ENCODE measurements at places on chromosomes 2 and 18. TPM values are rescaled to one million over a fixed set of nuclear protein-coding genes. Genes with fewer than 3 reads are reported as not detected.

GRCh38 chr18:32661486-32662299 is 111.1 kb downstream of the KLHL14 start:
- DNase-seq: no peak

GRCh38 chr2:174656676-174657176 is 59.1 kb upstream of the WIPF1 start:
- DNase-seq: no peak

DNA sequence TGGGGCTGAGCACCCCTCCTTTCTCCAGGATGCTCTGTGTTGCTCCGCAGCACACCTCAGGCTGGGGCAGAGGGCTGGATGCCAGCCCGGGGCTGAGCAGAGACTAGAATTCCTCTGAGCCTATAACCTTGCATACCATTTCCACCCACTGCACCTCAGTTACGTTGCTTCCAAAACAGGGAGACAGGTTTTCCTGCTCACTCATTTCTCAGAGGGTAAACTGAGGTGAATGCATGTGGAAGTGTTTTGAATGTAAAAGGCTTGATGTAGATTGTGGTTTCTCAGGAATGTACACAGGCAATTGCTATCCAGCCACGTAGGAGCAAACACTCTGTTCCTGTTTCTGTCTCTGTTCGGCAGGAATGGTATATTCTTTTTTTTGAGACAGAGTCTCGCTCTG is 45.3 kb downstream of the EDAR start:
- DNase-seq: no peak

DNA sequence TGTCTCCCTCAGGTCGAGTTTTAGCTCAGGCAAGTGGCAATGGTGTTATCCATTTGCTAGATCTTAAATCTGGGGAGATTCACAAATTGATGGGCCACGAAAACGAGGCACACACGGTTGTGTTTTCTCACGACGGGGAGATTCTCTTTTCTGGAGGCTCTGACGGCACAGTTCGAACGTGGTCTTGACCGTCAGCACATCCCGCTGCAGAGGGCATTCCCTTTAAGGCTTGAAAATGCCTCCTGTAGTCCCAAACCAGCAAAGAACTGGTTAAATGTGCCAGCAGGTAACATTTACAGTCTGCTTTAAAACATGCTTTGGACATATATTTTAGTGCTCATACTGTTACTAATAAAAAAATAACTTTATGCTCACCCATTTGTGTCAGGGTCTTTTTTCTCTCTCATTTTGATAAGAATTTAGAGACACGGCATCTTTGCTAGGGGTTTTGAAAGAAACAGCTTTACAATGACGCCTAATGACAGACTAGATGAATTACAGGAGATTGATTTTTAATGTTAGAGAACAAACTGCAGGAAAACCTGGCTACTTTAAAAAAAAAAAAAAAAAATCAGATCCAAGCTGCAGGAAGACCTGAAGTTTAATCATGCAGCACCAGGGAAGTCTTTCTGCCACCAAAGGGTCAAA is 602 bp upstream of the VWC2L start:
- no peak for DNase-seq

DNA sequence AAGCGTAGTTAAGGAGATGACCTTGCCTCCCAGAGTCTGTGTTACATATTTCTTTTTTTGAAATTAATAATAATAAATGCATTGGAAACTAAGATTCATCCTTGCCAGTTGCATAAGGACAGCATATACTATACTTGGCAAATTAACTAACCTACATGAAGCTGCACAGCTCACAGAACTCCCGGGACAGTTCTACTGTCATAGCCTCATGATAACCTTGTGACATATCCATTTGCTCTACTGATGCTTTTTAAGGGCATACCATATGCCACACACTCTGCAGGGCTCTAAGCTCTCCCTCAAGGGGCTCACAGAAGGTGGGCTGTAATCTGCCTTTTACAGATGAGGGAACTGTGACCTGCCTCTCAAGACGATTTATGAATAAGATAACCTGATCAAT is 3.8 kb downstream of the ITGB1BP1 start:
- no peak for DNase-seq

DNA sequence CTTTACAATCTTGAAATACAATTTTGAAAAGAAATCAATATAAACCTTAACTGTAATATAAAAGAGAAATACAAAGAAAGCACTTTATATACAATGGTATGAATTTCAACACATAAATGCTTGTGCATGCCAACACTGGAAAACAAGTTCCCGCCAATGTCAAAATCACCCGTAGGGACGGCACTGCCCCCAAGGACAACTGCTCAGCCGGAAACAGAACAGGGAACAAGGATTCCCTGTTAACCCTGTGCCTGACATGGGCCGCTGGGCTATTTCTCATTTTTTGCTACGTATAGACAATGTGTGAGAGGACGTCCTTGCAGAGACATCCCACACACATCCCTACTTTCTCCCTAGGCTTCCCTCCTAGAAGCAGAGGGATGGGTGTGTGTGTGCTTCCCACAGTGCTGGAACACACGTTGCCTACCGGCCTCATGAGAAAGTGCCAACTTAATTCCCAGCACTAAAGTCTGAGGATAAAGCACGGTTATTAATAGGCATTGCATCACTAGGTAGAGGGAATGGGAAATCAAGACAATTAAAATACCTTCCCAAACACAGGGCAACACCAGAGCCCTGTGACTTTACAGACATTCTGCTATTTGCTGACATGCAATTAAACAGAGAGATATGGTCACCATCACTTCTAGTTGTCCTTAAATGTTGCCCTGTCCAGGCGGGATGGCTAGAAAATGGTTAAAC is 14.4 kb downstream of the AFG3L2 start:
- no peak for DNase-seq

- no peak for DNase-seq
Observed at GRCh38 chr2:20676353-20677215, 9.6 kb downstream of the GDF7 start.

- DNase-seq: no peak
Observed at GRCh38 chr2:32810909-32811495, 135.8 kb upstream of the LTBP1 start.

CCDC121 gene
- 1.5 TPM for total RNA-seq

RAB12 gene
- total RNA-seq: 42.1 TPM

FAM237A gene
- not detected for total RNA-seq

Data from H1 (cell line).